Prostate gland (tissue), 2 donors: ENCODE measurements at places on chromosomes 5 and 9. TPM values are rescaled to one million over a fixed set of nuclear protein-coding genes. Genes with fewer than 3 reads are reported as not detected.

Gene OR1J2
- total RNA-seq: not detected

Gene C9orf57
- total RNA-seq: not detected

Gene SLC6A19
- total RNA-seq: 0.09 TPM

Gene EIF4E1B
- total RNA-seq: not detected

Gene STK10
- total RNA-seq: 73.3 TPM

Gene WNT8A
- not detected for total RNA-seq

Gene FANCG
- 12.9 TPM for total RNA-seq

Gene ZNF879
- 6.6 TPM for total RNA-seq

Gene TLX3
- total RNA-seq: not detected

Gene FLT4
- total RNA-seq: 2.9 TPM
